ENCODE measurements at places on chromosomes 13 and 19.

GRCh38 chr19:50569938-50570540 is 1.8 kb upstream of the LRRC4B start:
- no peak for DNase-seq

DNA sequence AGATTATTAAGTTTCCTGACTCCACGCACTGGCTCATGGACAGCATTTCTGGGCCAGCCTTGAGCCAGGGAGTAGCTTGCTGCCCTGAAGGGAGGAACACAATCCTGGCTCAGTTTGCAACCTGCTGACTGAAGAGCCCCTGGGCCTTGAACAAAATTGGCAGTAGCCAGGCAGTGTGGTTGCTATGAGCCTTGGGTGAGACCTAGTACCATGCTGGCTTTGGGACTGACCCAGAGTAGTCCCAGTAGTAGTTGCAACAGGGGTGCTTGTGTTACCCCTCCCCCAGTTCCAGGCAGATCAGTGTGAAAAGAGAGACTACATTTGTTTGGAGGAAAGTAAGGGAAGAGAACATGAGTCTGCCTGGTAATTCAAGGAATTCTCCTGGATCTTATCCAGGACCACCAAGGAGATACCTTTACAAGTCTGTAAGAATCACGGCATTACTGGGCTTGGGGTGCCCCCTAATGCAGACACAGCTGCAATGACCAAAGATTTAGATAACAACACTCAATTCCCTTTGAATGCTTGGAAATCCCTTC is 22.0 kb downstream of the ITGBL1 start:
- no peak for DNase-seq

DNA sequence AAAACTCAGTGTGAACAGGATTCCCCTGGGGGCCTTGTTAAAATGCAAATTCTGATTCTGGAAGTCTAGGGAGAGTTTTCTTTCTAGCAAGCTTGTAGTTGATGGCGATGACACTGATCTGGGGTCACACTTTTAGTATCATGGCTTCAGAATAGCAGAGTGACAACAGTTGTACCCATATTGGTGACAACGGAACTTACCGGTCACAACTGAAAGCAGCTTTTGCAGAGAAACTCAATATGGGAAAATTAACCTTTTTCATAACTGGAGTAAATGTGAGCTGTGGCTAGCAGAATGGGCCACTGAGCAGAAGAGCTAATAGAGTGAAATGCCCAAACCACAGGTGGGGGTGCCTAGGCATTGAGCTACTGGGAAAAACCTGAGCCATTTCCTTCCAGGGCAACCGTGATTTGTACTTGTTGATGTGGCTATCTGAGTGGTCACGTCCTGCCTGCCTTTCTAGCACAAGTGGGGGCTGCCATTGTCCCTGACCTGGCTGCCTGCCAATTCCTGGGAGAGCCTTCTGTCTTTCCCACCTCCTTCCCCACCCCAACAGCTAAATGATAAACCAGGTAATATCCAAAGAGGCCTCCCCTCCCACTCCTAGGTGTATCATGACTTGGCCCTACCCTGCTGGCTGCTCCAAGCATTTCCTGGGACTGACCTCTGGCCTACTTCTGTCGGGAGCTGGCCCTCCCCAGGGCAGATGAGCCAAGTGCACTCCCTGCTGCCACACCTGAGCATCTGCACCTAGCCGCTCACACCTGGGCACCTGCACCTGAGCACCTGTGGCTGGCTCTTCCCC is 1.7 kb upstream of the SLC10A2 start:
- no peak for DNase-seq

DNA sequence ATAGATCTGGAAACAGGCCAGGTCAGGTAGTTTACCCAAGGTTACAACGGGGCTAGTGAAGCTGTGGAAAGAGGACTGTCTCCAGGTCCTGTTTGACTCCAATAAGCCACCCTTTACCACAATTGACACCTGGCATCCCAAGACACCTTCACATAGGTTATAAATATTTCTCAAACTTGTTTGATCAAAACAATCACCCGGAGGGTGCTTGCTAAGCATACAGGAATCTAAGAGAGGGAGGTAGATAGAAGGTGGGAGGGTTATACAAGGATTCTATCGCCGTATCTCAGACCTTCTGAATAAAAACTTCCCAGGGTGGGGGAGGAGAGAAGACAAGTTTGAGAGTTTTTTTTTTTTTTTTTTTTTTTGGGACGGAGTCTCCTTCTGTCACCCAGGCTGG is 55.4 kb downstream of the MICU2 start:
- no peak for DNase-seq

- DNase-seq: no peak
Observed at GRCh38 chr13:30338331-30338851, 31.0 kb upstream of the KATNAL1 start.

GRCh38 chr13:52851137-52851962 is 2.9 kb upstream of the PCDH8 start:
- DNase-seq: no peak

DNA sequence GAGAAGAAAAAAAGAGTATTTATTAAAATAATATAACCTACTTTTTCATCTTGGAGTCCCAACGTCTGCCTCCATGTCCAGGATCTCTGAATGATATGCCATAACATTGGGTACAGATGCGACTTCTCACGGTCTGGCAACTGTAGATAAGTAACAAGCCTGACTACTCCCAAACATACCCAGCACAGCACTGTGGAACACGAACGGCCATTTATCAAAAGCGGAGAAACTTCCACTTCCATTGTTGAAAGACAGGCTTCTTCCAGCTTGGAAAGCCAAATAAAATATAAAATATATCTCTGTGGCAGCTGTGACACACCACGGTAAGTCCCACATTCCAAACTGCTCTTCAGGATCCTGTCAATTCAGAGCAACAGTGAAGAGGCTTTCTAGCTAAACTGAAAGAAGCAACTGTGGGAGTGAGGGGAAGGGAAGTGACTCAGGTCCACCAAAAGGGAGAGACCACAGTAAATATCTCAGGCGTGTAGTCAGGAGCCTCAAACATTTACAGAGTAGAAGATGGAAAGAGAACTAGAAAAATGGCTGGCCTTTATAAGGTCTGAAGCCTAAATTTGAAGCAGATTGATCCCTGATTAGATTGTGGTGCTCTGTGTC is 331.7 kb downstream of the LIG4 start:
- DNase-seq: no peak

- no peak for DNase-seq
Observed at GRCh38 chr19:11373166-11373884, 1.1 kb upstream of the SWSAP1 start.

- DNase-seq: no peak
Observed at GRCh38 chr13:38135592-38135991, 214.1 kb upstream of the UFM1 start.

- no peak for DNase-seq
Observed at GRCh38 chr13:44879452-44880058, 109.7 kb downstream of the NUFIP1 start.

GRCh38 chr19:36196249-36196648 is 18.2 kb downstream of the ZNF565 start:
- DNase-seq: no peak

DNA sequence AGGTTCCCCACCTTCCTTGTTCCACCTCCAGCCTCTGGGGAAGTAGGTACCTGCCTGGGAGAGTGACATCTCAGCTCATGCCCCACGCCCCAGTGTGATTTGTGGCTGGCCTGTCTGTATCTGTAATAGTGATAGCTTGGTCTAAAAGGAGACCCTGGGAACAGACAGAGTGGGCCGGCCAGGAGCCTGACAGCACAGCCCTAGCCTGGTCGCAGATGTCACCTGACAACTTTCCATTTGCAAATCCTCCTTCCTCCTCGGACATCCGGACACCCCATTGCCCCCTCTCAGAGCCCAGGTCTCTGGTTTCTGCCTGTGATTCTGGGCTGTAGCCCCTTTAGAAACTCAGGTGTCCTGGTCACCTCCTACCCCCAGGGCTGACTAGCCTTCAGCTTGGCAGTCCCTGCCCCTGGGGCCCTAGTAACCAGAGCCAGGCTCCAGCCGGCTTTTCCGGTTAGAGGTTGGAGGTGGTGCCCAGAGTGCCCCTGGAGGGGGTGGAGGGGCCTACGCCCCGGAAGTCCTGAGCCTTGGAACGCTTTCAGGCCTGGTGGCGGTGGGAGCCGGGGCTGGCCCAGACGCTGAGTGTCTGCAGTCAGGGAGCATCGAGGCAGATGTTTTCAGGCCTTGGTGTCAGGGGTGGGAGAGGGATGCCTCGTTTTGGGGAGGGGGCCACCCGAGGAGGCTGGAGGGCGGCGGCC is 6.5 kb downstream of the LRRC8E start:
- no peak for DNase-seq

DNA sequence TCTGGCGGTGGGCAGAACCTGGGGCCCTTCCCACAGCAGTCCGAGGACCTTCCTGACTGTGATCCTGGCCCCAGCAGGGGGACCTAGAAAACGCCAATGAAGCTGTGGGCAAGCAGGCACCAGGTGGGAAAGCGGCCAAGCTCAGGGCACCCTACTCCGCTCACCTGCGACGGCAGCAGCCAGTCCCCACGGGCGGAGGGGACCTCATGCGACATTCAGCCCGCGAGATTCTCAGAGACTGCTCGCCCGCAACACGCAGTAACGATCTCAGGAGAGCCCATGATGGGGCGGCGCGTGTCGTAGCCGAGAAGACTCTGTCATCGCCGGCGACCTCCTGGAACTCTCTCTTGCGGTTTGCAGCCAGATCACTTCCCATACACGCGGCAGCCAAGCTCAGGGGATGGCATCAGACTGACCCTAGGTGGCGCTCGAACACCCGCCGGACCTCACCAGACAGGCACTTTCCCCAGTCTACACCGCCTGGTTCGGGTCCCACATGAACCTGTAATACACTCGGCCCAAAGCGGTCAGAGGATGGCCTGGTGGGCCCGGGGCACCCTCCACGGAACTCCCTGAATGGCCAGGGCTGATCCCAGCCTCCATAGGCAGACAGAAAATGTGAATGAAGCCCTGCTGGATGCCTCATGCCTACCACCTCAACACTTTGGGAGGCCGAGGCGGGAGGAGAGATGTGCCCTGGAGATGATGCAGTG is 26.5 kb downstream of the MAN2B1 start:
- DNase-seq: peak; percentile 84

DNA sequence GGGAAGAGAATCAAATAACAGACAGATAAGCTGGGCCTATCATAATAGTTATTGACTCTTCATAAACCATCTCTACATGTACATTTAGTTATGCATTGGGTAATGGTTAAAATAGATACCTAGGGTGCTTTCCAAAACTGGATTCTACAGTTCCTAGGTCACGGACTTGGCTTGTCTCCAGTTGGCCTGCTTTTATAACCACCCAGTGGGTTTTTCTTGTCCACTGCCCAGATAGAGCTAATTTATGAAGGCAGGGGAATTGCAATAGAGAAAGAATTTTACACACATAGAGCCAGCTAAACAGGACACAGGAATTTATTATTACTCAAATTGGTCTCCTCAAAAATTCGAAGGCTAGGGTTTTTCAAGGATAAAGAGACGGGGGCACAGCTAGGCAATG is 97.3 kb downstream of the FAM216B start:
- DNase-seq: no peak

DNA sequence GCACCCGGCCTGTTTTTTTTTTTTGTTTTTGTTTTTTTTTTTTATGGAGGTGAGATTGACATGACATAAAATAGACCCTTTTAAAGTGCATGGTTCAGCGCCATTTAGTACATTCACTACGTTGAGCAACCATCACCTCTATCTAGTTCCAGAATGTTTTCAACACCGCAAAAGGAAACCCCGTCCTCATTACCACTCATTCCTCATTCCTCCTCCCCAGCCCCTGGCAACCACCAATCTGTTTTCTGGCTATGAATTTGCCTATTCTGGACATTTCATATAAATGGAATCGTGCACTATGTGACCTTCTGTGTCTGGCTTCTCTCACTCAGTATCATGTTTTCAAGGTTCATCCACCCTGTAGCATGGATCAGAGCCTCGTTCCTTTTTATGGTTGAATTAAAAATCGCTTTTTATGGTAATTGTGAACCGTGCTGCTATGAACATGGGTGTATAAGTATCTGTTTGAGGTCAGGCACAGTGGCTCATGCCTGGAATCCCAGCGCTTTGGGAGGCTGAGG is 9.9 kb upstream of the ADGRE5 start:
- DNase-seq: no peak

- DNase-seq: no peak
Observed at GRCh38 chr19:38958301-38958700, 17.2 kb downstream of the FBXO17 start.

DNA sequence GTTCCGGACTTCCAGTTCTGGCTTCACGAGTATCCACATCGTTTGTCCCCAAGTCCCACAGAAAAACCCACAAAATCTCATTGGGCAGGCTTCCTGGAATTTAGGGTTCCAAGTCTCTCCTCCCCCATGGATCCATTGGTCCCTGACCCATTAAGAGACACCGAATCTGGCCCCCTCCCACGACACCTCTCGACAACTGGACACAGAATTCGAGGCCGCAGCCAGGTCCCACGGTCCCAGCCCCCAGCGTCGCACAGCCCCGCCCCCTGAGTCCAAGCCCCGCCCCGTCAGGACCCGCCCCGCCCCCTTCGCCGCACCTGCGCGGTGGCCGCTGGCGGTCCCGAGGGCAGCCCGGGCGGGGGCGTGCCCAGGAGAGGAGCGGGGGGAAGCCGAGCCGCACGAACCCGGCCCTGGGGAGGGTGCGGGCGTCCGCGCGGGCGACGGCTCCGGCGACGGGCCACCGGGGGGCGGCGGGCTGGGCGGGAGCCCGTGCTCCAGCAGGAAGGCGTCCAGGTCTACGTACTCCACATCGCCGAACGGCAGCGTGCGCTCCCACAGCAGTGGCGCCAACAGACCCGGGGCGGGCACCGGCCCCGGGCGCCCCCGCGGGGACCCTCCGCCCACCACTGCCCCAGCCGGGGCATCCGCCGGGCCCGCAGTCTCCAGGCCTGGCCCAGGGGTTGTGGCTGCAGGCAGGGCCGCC is 1.8 kb downstream of the DBP start:
- DNase-seq: peak; percentile 81

DNA sequence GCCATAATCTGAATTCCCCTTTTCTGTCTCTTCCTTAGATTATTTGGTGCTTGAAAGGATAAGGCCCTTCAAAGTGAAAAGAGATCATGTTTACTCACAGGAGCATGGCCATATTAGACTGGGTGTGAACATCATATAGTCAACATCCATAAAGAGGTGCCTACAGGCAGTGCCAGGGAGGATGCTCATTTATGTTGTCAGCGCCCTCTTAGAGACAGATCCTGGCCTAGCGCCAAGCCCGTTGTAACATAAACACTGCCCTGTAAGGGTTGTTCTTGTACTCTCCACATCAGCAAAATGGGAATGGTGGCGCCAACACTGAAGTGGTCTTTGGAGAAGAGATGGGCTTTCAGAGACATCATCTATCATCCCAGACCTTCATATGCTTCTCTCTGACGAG is 16.1 kb downstream of the PCDH8 start:
- DNase-seq: no peak

GRCh38 chr19:6743714-6744380 is 4.4 kb downstream of the TRIP10 start:
- no peak for DNase-seq

DNA sequence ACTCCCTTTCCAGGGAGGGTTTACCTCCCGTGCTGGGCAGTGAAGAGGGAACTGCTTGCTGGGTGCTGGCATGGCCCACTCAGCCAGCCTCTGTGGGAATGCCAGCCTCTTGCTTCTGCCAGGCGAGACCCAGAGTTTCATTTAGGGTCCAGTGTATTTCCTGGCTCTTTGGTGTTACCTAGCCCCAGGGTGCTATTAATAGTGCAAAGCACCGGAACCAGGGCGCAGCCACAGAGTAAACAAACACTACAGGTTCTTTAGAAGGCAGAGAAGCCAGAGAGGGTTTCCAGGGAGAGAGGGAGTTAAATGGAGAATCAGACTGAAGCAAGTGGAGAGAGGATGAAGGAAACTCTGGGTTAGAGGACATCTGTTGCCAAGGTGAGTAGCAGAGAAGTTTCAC is 74.9 kb upstream of the SPATA13 start:
- no peak for DNase-seq

All from coronary artery (tissue), 2 donors.